Suppressor macrophage (primary cell): ENCODE measurements at places on chromosomes 6 and 20.

- peak; percentile 71 for DNase-seq
Measured at GRCh38 chr6:144017166-144018094, 9.4 kb upstream of the PLAGL1 start.

DNA sequence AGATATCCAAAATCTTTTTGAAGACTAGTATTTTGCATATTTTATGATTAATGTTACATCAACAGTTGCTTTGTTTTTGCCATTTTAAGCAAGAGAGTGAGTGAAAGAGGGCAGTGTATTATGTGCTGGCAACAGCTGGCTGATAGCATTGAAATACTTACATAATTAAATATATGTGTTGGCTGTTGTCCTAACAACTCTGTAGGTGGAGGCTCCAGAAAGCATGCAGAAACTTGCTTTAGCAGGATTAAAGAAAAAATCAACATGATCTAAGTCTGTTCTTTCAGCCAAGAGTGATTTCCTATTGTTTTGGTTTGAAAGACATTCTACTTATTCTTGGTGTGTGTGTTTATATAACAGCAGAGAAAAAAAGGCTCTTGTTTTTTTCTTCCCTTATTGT is 127.5 kb downstream of the CDKAL1 start:
- DNase-seq: peak; percentile 23

- peak; percentile 85 for DNase-seq
Measured at GRCh38 chr20:13009682-13010406, 1.1 kb downstream of the SPTLC3 start.

DNA sequence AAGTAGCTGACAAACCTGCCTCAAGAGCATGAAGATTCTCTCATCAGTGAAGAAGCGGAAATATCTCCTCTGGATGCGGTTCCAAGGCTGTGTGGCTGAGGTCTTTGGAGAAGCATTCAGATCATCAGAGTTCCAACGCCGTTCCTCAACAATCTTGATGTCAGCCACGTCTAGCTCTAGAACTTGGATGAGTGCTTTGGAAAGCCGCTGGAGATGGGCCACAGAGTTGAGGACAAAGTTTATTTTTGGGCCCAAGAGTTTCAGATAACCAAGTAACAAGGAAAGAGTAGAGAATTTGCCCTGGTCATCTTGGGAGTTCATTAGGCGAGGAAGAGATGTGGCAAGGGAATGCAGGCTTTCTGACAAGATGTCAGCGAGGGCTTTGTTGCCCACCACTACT is 20.9 kb downstream of the TTI1 start:
- no peak for DNase-seq

GRCh38 chr6:79687759-79688158 is 56.6 kb downstream of the SH3BGRL2 start:
- DNase-seq: no peak

DNA sequence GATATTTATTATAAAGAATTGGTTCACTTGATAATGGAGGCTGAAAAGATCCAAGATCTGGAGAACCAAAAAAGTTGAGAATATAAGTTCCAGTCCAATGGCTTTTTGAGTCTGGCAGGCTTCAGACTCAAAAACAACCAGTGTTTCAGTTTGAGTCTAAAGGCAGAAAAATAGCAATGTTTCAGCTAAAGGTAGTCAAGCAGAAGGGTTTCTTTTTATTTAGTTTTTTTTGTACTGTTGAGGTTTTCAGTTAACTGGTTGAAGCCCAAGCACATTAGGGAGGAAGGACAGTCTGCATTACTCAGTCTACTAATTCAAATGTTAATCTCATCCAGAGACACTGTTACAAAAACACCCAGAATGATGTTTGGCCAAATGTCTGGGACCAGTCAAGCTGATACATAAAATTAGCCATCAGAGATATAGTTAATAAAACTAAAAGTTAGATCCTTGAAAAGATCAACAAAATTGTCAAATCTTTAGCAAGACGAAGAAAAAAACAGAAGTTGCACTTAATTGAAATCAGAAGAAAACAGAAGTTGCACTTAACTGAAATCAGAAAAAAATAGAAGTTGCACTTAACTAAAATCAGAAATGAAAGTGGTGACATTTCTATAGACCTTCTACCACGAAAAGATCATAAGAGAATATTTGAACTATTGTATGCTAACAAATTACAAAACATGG is 980.3 kb upstream of the FLRT3 start:
- DNase-seq: peak; percentile 57

GRCh38 chr20:39880890-39881289 is 808.1 kb downstream of the MAFB start:
- DNase-seq: peak; percentile 24

DNA sequence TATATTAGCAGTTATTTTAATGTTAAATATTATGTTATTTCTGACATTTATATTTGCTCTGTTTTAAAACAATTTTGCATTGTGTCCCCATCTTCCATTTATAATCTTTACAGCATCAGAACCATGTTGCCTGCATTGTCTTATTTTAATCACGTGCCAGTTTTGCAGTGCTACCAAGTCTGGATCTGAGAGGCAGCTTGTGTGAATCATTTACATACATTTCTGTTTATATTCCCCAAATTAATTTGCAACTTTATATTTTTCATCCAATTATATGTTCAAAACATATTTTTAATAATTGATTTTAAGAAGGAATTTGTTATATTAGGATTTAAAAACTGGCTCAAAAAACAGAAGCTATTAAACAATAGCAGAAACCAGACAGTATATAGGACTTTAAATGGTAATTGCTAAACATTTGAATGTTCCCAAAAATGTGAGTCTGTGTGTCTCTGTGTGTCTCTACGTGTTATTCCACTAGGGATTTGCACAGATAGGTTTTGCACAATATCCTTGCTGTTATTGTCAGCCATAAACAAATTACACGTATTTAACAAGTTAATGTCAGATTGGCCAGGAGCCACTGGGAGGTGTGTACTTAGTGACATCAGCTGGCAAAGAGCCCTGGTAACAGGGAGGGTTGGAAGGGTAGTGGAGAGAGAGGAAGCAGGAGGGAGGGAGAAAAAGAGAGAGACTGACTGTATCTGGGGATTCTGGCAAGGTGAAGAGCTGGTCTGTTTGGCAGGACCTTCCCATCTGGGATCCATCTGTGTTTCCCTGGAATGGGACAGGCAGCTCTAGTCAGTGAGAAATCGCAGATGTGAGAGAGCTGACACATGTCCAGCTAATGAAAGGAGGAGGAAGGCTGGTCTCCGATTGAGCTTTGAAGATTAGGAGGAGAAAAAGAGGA is 72.1 kb downstream of the CBFA2T2 start:
- DNase-seq: no peak

GRCh38 chr6:79422666-79423065 is 114.6 kb downstream of the LCA5 start:
- DNase-seq: no peak

GRCh38 chr6:127201321-127201720 is 65.3 kb upstream of the RNF146 start:
- DNase-seq: peak; percentile 20

- no peak for DNase-seq
Measured at GRCh38 chr6:151322570-151322969, 68.8 kb downstream of the ZBTB2 start.

- DNase-seq: no peak
Measured at GRCh38 chr6:135475292-135475886, 22.2 kb downstream of the AHI1 start.

DNA sequence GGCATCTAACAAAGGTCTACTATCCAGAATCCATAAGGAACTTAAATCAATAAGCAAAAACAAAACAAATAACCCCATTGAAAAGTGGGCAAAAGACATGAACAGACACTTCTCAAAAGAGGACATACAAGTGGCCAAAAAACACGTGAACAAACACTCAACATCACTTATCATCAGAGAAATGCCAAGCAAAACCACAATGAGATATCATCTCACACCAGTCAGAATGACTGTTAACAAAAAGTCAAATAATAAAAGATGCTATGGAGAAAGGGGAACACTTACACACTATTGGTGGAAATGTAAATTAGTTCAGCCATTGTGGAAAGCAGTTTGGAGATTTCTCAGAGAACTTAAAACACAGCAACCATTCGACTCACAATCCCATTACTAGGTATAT is 19.4 kb upstream of the VNN1 start:
- DNase-seq: no peak

GRCh38 chr6:158257425-158257759 is 54.9 kb upstream of the TULP4 start:
- DNase-seq: no peak

DNA sequence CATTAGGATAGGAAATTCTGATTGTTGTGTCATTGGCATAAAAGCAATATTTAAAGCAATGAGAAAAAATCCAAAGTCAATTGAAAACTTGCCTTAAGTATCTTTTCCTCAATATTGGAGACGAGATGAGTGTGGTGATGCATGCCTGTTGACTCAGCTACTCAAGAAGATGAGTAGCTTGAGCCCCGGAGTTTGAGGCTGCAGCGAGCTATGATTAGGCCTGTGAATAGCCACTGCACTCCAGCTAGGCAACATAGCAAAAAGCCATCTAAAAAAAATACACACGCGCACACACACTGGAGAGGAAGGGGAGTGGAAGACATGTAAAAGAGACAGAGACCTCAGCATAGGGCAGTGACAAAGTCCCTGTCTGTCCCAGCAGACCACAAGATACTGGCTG is 9.7 kb upstream of the MARCKS start:
- no peak for DNase-seq

- DNase-seq: peak; percentile 58
Measured at GRCh38 chr20:48002517-48002970, 217.3 kb upstream of the SULF2 start.

DNA sequence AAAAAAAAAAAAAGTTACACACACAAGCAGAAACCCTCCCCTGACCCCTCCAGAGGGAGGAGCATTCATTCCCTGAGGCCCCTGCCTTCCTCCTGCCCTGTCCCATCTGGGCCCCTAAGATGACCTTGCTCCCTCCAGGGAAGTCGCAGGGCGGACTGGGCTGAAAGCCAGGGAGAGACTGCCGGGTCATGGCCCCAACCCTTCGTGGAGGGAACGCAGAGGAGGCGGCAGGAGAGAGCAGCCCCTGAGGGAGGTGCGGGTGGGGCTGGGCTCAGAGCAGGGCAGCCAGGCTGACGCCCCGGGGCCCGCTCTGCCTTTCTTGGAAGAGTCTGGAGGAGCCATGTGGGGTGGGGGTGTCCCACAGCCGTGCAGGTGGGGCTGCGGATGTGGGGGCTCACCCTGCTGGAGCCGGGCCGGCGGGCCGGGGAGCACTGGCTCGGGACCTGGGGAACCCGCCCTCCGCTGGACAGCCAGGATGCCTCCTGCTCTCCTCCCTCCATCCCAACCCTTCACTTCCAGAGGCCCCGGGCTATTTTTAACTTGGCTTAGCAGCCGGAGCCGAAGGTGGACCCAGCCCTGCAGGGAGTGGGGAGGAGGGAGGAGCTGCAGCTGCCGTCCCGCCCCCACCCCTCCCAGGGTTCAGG is 15.0 kb upstream of the ABHD16B start:
- DNase-seq: peak; percentile 56

GRCh38 chr6:37083243-37084138 is 78.0 kb downstream of the FGD2 start:
- DNase-seq: peak; percentile 98

DNA sequence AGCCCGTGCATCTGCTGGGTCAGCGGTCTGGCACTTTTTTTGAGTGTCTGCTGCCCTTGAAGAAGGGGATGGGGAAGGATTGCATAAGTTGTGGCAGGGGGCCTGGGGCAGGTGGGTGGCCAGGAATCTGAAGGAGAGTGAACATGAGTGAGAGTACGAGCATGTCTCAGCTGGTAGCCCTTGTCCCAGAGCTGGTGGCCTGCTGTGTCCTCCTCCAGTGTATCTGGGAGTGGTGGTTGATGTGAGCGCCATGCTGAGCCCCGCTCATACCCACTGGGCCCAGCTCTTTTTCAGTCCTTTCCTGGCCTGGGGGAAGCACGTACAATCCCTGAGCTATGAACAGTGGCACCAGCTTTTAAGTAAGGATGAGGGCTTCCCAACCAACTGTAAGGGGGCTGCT is 136.2 kb upstream of the AGPAT4 start:
- DNase-seq: no peak

DNA sequence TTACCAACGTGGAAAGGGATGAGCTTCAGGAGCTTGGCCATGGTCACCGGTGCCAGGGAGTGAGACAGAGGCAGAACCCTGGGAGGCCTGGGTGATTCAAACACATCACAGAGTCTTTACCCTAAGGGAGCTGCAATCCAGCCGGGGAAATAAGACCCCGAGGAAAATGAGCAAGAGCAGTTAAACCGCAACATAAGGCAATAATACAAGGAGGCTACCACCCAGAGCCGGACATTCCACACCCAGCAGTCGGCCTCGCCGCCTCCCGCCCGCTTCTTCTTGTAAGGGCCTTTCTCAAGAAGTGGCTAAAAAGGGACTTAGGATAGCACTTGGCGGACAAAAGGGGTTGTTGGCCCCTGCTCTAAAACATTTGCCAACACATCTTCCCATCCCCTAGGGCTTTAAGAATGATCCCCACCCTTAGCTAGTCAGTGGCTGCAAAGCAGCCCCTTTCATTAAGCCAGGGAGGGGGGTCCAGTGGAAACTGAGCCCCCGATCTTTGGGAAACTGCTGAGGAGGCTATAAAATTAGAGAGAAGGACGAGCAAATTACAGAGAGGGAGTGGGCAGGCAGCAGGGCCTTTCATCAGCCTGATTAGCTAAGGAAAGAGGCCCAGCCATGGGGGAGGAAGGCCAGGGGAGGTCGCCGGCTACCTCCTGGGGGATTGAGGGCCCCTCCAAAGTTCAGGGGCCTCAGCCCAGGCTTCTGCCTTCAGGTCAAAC is 34.3 kb downstream of the SNX5 start:
- no peak for DNase-seq

- DNase-seq: no peak
Measured at GRCh38 chr20:49672096-49672664, 41.5 kb downstream of the B4GALT5 start.

DNA sequence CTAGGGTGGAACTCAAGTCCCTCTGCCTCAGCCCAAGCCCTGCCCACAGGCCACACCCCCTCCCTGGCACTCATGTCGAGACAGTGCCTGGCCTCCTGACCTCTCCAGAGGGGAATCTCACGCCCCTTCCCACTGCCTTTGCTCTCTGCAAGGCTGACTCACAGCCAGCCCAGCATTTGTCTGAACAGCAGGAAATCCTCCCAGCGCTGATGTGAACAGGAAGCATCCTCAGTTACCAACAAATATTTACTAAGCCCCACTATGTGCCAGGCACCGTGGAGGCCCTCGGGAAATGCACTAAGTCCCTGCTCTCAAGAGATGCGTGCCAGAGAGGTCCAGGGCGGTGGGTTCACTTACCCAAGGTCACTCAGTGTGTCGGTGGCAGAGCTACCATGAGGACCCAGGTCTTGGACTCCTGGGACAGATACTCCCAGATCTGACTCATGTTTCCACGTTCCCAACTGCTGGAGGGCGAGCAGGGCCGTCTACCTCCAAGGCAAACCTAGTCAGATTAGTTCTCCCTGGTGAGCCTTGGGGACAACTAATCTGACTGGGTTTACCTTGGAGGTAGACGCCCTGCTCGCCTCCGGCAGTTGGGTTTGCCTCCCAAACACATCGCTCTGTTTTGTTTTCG is 7.8 kb downstream of the ADA start:
- peak; percentile 86 for DNase-seq

- no peak for DNase-seq
Measured at GRCh38 chr6:122619309-122619708, 9.1 kb downstream of the PKIB start.
